Stimulated activated CD8-positive, alpha-beta memory T cell treated with anti-CD3 and anti-CD28 coated beads, Interleukin-7, amount 100 ng/mL, for 48 hours (primary cell): ENCODE measurements at places on chromosomes 11 and 22.

GRCh38 chr22:47788461-47788860 is 1026.0 kb downstream of the TBC1D22A start:
- DNase-seq = no peak

DNA sequence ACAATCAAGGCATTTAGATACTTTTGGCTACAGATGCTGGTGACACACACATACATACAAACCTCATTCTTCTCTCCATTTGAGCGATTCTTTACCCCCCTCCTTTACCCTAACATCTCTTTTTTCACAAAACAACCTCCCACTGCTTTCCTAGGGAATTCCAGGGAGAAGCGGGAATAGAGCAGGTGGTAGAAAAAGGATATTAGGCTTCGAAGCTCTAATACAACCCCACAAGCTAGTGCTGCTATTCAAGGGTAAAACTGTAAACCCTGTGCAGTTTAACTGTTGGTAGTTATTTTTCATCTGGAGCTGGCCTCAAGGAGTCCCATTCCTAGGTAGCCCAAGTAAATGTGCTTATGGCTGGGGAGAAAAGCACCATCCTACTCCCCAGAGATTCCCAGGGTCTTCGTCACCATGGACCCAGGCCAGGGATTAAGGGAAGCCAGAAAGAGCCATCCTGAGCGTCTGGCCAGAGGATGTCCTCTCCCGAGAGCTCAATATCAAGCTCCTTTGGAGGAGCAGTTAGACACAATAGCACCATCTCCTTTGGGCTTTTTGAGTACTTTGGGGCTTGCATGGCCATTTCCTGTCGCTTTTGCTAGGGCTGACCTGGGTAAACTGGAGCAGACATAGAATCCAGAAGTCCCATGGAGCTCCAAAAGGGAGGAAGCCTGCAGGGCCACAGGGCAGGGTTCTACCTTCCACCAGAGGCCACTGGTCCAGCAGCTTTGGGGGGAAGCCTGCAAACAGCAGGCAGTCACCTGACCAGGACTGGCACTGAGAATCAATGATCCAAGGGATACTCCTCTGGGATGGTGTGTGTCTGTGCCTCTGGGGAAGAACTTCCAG is 3.1 kb downstream of the MAML2 start:
- DNase-seq = no peak

DNA sequence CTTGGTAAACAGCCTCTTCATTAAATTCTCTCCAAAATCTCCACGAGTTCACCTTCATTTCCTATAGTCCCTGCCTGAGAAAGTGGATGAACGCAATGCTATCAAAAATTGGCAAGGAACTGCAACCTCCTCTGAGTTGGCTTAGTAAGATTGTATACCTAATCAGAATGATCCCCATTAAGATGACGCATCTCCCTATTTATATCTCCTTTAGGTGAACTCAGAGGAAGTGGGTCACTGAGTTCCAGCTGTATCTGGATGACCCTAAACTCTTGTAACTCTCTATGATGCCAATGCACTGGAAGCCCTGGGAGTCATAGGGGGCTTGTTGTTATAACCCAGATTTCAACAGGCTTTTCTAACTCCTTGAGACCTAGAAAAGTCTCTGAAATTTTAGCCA is 48.2 kb downstream of the OR10A6 start:
- no peak for DNase-seq

DNA sequence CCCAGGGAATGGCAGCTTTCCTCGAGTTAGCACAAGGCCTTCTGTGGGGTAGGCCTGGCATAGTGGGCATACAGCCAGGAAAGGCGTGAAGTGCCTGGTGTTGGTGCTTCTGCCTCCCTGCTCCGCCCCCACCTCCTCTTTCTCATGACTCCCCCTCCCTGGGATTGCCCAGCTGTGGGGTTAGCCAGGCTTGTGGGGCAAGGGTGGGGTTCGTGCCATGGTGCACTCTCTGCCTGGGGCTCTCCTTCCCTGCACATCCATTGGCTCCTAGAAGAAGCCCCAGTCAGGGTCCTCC is 236.8 kb upstream of the NCAM1 start:
- no peak for DNase-seq

DNA sequence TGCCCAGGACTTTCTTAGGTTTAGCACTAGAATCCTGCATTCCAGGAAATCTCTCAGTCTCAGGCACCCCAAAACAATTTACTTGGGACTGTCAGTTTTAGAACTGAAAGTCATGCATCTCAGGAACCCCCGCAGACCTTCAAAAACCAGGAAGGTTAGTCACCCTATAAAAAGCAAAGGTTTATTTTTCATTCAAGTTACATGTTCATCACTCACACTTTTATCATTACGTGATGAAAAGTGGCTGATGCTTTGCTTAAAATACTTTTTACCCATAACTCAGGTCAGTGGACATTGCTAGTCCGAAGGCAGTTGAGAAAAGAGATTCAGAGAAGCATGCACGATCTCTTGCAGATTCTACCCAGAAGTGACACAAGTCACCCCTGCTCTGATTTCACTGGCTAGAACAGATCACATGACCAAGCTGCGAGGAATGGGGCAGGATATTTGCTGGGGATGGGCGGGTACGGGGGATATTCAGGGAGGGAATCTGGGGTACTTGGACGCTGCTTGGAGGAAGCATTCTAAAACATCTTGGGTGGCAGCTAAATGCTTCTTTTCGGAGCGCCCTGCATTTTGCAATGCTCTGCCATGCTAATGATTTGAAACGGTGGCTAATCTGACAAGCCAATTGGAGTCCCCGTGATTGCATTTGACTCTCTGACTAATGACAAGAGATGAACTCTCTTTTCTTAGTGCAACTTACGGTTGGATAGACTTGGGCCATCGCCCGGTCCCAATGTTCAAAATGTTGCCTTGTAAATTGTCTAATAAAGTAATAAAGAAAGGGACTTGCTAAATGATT is 110.2 kb downstream of the MIAT start:
- no peak for DNase-seq

- no peak for DNase-seq
These were observed 62.0 kb upstream of the ARHGAP42 start for GRCh38 chr11:100625041-100625440.

GRCh38 chr11:116278076-116278475 is 494.7 kb downstream of the BUD13 start:
- no peak for DNase-seq

DNA sequence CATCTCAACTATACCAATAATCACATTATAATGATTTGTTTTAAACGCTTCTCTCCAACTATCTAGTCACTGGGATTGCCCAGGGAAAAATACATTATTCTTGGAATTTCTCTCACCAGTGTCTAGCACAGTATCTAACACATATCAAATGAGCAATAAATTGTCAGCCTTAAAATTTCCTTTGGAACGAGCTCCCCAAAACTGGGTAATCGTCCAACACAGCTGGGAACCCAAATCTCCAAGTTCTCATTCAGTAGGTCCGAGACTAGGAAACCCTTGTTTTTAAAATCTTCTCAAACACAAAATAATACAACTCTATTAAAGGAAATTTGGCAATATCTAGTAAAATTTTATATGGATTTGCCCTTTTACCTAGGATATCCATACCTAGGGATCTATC is 327.8 kb upstream of the ARHGAP42 start:
- DNase-seq = no peak

GRCh38 chr22:19478045-19478900 is 720 bp downstream of the UFD1 start:
- no peak for DNase-seq

DNA sequence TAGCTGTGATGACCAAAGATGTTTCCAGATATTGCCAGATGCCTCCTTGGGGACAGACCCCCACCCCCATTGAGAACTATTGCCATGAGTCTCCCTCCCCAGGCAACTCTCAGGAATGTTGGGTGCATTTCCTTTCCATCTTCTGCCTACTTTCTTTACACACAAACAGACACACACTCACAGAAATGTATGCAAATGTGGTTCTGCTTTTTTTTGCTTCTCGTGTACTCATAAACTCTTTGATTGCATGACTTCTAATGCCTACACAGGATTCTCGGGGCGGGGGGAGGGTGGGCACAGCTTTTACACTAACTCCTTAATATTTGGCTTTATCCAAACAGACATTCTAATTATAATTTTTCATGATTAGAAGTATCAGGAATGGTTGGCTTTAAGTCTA is 53.3 kb upstream of the SUSD2 start:
- no peak for DNase-seq

GRCh38 chr11:122176651-122177050 is 60.6 kb upstream of the BLID start:
- no peak for DNase-seq

DNA sequence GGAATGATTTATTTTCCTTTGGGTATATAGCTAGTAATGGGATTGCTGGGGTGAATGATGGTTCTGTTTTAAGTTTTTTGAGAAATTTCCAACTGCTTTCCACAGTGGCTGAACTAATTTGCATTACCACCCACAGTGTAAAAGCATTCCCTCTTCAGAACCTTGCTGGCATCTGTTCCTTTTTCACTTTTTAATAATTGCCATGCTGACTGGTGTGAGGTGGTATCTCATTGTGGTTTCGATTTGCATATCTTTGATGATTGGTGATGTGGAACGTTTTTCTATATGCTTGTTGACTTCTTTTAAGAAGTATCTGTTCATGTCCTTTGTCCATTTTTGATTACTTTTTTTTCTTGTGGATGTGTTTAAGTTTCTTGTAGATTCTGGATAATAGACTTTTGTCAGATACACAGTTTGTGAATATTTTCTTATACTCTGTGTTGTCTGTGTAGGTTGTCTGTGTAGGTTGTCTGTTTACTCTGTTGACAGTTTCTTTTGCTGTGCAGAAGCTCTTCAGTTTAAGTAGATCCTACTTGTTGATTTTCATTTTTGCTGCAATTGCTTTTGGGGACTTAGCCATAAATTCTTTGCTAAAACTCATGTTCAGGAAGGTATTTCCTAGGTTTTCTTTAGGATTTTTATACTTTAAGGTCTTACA is 291.8 kb upstream of the DDI1 start:
- no peak for DNase-seq

- no peak for DNase-seq
These were observed 1089.1 kb downstream of the TBC1D22A start for GRCh38 chr22:47851586-47851985.

DNA sequence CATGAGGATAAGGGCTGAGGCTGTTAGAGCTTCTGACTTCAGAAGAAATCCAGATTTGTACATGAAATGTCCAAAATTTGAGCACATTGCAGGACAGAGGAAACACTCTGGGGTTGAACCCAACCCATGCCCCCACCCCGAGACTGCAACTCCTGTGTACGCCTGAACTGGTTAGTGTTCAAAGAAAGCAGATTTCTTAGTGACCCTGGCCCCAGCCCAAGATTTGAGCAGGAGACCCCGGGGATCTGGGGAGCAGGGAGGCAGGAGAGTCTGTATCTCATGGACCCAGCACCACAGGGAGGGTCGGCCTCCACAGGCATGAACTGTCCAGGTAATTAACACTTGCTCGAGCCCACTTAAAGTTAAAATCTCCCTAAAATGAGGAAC is 69.3 kb upstream of the WNT7B start:
- no peak for DNase-seq

DNA sequence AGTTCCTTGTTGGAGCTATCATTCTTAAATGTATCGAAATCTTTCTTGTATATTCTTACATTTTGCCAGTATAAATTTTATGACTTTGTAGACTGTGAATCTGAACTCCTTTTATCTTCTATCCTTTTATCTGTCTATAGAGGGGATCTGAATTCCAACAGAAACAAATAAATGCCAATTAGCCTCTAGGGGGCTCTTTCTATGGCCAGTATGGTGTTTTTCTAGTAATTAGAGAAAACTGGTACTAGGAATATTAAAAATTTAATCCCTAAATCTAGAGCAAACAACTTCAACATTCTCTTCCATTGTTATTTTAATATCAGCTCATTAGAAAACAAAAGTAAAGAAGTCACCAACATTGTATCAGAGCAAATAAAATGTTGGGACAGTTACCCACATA is 21.5 kb upstream of the CAT start:
- DNase-seq = no peak

DNA sequence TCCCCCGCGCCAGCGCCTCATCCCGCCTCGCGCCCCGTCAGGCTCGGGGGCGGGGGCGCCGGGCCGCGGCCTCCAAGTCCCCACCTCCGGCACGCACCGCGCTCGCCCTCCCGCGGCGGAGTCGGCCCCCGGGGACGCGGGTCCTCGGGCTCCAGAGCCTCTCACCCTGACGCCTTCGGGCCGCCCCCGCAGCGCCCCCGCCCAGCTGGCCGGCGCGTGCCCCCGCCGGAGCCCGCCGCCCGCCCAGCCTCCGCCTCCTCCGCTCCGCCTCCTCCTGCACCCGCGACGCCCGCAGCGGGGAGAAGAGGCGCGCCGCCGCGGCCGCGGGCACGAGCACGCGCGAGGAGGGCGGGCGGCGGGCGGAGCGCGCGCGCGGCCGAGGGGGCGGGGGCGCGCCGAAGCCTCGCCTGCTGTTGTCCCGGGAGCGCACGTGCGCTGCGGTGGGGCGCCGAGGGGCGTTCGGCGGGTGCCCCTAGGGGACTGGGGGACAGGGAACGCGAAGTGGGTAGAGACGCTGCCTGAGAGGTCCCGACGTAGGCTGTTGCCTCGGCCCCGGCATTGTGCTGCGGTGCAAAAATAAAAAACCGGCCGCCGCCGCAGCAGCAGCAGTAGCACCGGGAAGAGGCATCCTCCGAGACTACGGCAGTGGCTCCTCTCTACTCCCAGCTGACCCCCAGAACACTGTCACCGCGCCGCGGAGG is 87.4 kb upstream of the ARHGAP32 start:
- no peak for DNase-seq

DNA sequence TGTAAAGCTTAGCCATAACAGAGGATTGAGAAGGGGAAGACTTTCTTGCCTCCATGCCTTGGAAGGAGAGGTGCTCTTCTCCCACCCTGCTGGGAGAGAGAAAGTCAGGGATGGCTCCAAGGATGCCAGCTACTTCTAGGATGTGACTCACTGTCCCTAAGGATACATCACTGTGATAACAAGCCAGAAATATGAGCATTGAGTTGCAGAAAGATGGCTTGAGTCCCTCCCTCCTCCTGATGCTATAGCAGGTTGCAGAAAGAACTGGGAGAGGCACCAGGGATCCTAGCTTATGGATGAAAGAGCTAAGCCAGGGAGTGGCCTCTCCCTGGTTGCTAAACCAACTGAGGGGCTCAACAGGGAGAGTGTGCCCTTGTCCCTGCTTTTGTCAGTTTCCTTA is 27.8 kb upstream of the FJX1 start:
- no peak for DNase-seq
